Lower lobe of right lung (tissue), 2 donors: ENCODE measurements at places on chromosomes 11 and 22. TPM values are rescaled to one million over a fixed set of nuclear protein-coding genes. Genes with fewer than 3 reads are reported as not detected.

Gene OR6A2
- total RNA-seq = 0.18 TPM

Gene SYTL2
- 23.6 TPM for total RNA-seq

DNA sequence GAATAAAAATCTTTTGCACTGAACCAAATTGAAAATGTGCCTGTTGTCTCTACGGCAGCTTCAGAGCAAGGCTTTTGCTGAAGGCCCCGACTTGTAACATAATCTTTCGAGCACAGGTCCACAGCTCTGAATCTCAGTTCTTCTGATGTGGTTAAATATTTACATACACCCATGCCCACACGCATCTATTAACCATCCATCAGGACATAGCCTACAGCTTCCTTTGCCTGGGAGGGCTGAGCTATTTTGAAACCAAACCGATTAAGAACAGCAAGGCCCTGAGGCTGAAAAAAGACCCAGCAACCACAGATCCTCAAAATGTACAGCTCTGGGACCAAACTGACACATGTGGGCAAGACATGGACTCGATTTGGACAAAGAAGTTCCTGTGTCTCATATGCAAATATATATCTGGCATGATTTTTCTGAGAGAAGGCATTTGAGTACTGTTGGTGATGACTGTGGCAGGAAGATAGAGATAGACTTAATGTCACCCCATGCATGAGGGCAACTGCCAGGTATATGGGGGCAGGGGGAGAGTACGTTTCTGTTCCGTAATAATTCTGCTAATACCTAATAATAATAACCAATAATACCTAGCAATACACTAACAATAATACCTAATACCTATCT is 322.7 kb upstream of the PLET1 start:
- no peaks in the 10 kb centered on the region for H3K36me3 ChIP-seq
- H3K4me1 ChIP-seq = peaks cover 4% of the 10 kb centered on the region
- H3K4me3 ChIP-seq = no peak overlapping the region
- H3K27me3 ChIP-seq = no peaks in the 10 kb centered on the region

Gene PTPRJ
- 40.0 TPM for total RNA-seq

Gene TSSC4
- 38.8 TPM for total RNA-seq

Gene OTOG
- not detected for total RNA-seq

DNA sequence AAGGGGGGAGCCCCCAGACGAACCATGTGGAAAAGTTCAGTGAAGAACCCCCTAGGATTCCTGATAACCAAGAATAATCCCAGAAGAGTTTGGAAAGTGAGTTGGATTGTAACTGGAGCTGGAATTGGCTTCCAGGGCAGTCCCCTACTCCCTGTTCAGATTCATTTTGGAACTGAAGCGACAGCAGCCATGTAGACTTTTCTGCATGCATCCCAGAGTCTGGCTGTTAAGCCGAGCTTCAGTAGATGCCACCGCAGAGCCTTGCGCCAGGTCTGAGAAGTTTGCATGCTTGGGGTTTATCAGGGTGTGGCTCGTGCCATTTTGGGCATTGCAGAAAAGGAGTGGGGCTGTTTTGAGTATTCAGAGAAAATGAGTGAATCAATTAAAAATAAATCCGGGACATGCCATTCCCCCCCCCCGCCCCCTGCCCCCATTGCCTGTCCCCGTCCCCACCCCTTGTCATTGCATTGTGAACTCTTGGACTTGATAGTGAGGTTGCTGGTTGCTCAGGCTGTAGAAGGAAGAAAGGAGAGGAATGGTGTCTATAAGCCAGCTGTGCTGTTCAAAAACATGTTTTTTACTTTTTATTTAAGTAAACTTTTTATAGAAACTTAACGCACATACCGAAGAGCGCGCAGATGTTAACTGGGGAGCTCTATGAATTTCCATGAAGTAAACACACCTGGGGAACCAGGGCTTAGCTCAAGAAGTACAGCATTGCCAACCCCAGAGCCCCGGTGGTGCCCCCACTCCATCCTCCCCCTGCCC is 71.2 kb downstream of the LDLRAD3 start:
- no peak overlapping the region for H3K4me3 ChIP-seq
- no peaks in the 10 kb centered on the region for H3K36me3 ChIP-seq
- H3K4me1 ChIP-seq = peaks cover 5% of the 10 kb centered on the region
- no peak for DNase-seq

Gene TPBGL
- 0.47 TPM for total RNA-seq

GRCh38 chr22:49008682-49009235 is 818.9 kb downstream of the BRD1 start:
- no peaks in the 10 kb centered on the region for H3K4me1 ChIP-seq
- no peak overlapping the region for H3K4me3 ChIP-seq
- DNase-seq = no peak
- peaks cover 15% of the 10 kb centered on the region for H3K27me3 ChIP-seq
- no peak overlapping the region for H3K27ac ChIP-seq
- no peaks in the 10 kb centered on the region for H3K36me3 ChIP-seq

Gene ZP1
- total RNA-seq = not detected

- no peak for DNase-seq
- no peak overlapping the region for H3K27ac ChIP-seq
- H3K36me3 ChIP-seq = no peaks in the 10 kb centered on the region
- peaks cover 20% of the 10 kb centered on the region for H3K27me3 ChIP-seq
- no peak overlapping the region for H3K4me3 ChIP-seq
- peaks cover 5% of the 10 kb centered on the region for H3K4me1 ChIP-seq
These were observed 10.5 kb upstream of the CHRM1 start for GRCh38 chr11:62931499-62932278.
